ENCODE measurements at places on chromosomes 4 and X. TPM values are rescaled to one million over a fixed set of nuclear protein-coding genes. Genes with fewer than 3 reads are reported as not detected.
A peak's percentile ranks its signal among the peaks of the same experiment; 100 is the strongest.

GRCh38 chr4:123298801-123299200, 97.8 kb upstream of the SPRY1 start:
- no peaks in the 10 kb centered on the region for H3K27me3 ChIP-seq
- DNase-seq = no peak
- H3K4me3 ChIP-seq = no peak overlapping the region
- no peaks in the 10 kb centered on the region for H3K4me1 ChIP-seq
- H3K27ac ChIP-seq = no peak overlapping the region
- H3K36me3 ChIP-seq = no peaks in the 10 kb centered on the region

- no peaks in the 10 kb centered on the region for H3K36me3 ChIP-seq
- no peak for DNase-seq
- no peak overlapping the region for H3K27ac ChIP-seq
- peaks cover 2% of the 10 kb centered on the region for H3K27me3 ChIP-seq
- H3K4me1 ChIP-seq = no peaks in the 10 kb centered on the region
Measured at GRCh38 chr4:56677711-56678110, 3.4 kb downstream of the HOPX start.

DNA sequence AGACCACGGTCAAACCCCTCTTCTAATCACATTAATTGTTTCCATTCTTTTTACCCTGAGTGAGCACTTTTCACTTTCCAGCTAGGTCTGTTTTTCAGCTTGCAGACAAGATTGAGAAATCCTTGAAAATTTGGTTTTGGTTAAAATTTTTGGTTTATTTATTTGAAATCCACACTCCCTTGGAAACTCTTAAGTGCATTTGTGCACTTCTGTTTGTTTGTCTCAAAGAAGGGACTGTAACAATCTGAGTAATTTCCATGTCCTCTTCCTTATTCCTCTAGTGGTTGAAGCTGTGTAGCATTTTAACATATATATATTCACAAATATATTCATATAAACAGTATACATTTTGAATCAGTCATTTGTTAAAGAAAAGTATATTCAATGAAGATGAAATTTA, 333.3 kb downstream of the ANK2 start:
- DNase-seq = no peak
- H3K27ac ChIP-seq = no peak overlapping the region
- H3K36me3 ChIP-seq = no peaks in the 10 kb centered on the region
- no peaks in the 10 kb centered on the region for H3K27me3 ChIP-seq
- no peaks in the 10 kb centered on the region for H3K4me1 ChIP-seq

- no peak overlapping the region for H3K27ac ChIP-seq
- peak overlapping the region; percentile 2 for H3K4me3 ChIP-seq
- H3K4me1 ChIP-seq = peaks cover 3% of the 10 kb centered on the region
- no peaks in the 10 kb centered on the region for H3K36me3 ChIP-seq
Measured at GRCh38 chr4:20983763-20984575, 283.7 kb downstream of the PACRGL start.

DNA sequence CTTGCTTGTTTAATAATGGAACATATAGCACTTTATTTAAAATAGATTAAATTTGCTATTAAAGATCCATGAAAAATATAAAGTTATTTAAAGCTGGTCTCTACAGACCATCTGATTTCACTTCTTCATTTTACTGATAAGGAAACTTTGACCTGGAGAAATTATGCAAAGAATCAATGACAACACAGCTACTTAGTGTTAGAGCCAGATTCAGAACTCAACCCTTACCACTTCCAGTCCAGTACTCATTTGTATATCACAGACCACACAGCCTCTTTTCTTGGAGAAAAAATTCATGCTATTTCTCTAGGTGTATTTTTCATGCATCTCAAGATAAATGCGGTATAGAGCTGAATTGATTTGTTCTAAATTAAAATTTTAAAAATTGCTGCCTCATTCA, 34.0 kb downstream of the WDFY3 start:
- H3K4me3 ChIP-seq = no peak overlapping the region
- peaks cover 3% of the 10 kb centered on the region for H3K36me3 ChIP-seq
- H3K27ac ChIP-seq = no peak overlapping the region
- DNase-seq = no peak
- no peaks in the 10 kb centered on the region for H3K27me3 ChIP-seq

GRCh38 chr4:121226362-121226761, 62.2 kb upstream of the TNIP3 start:
- H3K4me3 ChIP-seq = no peak overlapping the region
- H3K27me3 ChIP-seq = no peaks in the 10 kb centered on the region
- H3K27ac ChIP-seq = no peak overlapping the region
- no peaks in the 10 kb centered on the region for H3K4me1 ChIP-seq

DNA sequence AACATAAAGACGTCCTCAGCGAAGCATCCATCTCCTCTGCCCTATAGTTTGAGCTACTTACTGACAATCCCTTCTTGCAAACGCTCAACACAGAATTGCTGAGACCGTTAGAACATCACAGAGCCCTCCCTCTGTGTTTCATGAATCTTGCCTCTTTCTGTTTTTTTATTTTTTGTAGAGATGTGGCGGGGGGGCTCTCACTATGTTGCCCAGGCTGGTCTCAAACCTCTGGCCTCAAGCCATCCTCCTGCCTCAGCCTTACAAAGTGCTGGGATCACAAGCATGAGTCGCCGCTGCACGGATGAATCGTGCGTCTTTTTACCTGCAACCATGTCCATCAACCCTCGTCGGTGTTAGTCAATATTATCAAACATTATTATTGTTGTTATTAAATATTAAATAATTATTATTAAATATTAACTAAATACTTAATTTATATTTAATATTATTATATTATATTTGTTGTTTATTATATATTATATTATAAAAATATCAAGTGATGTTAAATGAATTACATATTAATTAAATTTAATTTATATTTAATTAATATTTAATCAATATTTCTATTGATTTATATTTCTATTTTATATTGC, 200.7 kb downstream of the CRLF2 start:
- no peak overlapping the region for H3K4me3 ChIP-seq
- no peak for DNase-seq
- H3K27me3 ChIP-seq = no peaks in the 10 kb centered on the region
- H3K36me3 ChIP-seq = no peaks in the 10 kb centered on the region

GRCh38 chr4:65600656-65601055, 69.6 kb downstream of the EPHA5 start:
- no peak overlapping the region for H3K4me3 ChIP-seq
- H3K4me1 ChIP-seq = no peaks in the 10 kb centered on the region
- no peak overlapping the region for H3K27ac ChIP-seq

- no peaks in the 10 kb centered on the region for H3K4me1 ChIP-seq
- H3K27ac ChIP-seq = no peak overlapping the region
- no peak overlapping the region for H3K4me3 ChIP-seq
- H3K36me3 ChIP-seq = no peaks in the 10 kb centered on the region
Measured at GRCh38 chr4:23036921-23037495, 344.3 kb downstream of the GBA3 start.

DNA sequence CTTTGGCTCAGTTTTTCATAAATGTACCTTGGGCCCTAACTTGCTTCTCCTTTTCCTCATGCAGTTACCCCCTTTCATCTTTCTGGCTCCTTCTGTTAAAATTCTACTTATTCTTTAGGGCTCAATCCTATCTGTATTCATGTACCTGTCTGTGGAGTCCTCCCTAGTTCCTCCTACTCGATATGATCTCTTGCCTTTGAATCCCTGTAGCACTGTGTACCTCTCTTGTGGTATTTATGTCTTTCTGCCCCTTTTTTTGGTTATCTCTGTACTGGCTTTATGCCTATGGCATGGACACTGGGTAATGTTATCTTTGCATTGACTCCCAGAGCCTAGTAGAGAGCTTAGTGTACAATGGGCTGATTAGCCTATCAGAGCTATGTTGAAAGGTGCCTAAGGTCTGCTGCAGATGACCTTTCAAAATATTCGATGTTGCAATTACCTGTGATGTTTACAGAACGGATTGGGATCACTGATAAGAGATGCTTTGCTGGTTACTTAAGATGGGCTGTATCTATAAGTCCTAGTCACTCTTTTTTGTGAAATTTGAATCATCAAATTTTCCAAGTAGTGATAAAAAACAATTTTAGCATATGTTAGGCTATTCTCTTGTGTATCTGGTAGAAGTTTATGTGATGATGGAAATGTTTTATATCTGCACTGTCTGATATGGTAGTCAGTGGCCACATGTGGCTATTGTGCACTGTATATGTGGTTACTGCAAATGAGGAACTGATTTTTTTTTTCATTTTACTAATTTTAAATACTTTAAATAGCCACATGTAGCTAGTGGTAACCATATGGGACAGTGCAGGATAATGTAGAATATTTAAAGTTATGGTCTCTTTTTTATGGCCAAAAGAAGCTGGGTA, 33.5 kb downstream of the TMEM164 start:
- H3K4me1 ChIP-seq = no peaks in the 10 kb centered on the region
- no peak overlapping the region for H3K4me3 ChIP-seq
- H3K27ac ChIP-seq = no peak overlapping the region
- no peak for DNase-seq
- H3K27me3 ChIP-seq = no peaks in the 10 kb centered on the region

GRCh38 chrX:55546956-55547355, 57.3 kb upstream of the USP51 start:
- H3K27me3 ChIP-seq = no peaks in the 10 kb centered on the region
- H3K4me3 ChIP-seq = no peak overlapping the region
- DNase-seq = no peak

GRCh38 chrX:136205882-136206380, 45.3 kb downstream of the MAP7D3 start:
- H3K27me3 ChIP-seq = no peaks in the 10 kb centered on the region
- no peak overlapping the region for H3K27ac ChIP-seq
- H3K4me1 ChIP-seq = no peaks in the 10 kb centered on the region
- H3K4me3 ChIP-seq = no peak overlapping the region
- H3K36me3 ChIP-seq = no peaks in the 10 kb centered on the region
- DNase-seq = no peak

DNA sequence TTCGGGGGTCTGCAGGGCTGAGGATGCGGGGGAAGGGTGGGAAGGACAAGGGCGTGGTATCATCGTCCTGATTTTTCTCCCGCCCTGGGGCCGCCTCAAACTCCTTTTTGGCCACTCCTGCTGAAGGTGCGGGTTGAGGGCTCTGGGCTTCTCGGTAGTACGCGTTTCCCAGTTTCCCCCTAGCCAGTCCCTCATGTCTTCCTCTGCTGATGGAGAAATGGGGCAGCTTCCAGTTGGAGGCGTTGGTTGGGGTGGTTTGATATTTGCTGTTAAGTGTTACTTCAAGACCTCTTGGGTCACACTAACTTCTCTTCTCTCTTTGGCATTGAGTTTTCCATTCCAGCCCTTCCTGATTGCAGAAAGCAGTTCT, 482 bp downstream of the GSTCD start:
- H3K36me3 ChIP-seq = no peaks in the 10 kb centered on the region
- peak overlapping the region; percentile 97 for H3K4me3 ChIP-seq
- H3K27ac ChIP-seq = peak overlapping the region; percentile 89
- DNase-seq = peak; percentile 42
- no peaks in the 10 kb centered on the region for H3K27me3 ChIP-seq

- no peaks in the 10 kb centered on the region for H3K27me3 ChIP-seq
- no peaks in the 10 kb centered on the region for H3K36me3 ChIP-seq
- no peaks in the 10 kb centered on the region for H3K4me1 ChIP-seq
- no peak for DNase-seq
- H3K4me3 ChIP-seq = no peak overlapping the region
- no peak overlapping the region for H3K27ac ChIP-seq
Measured at GRCh38 chr4:30763321-30763727, 43.2 kb downstream of the PCDH7 start.

- H3K27ac ChIP-seq = no peak overlapping the region
- no peak overlapping the region for H3K4me3 ChIP-seq
- no peaks in the 10 kb centered on the region for H3K36me3 ChIP-seq
- DNase-seq = no peak
Measured at GRCh38 chrX:41952102-41952501, 28.7 kb upstream of the CASK start.

GRCh38 chr4:64326507-64326906, 82.7 kb downstream of the TECRL start:
- H3K27me3 ChIP-seq = no peaks in the 10 kb centered on the region
- no peaks in the 10 kb centered on the region for H3K36me3 ChIP-seq
- H3K4me1 ChIP-seq = no peaks in the 10 kb centered on the region
- no peak overlapping the region for H3K4me3 ChIP-seq

DNA sequence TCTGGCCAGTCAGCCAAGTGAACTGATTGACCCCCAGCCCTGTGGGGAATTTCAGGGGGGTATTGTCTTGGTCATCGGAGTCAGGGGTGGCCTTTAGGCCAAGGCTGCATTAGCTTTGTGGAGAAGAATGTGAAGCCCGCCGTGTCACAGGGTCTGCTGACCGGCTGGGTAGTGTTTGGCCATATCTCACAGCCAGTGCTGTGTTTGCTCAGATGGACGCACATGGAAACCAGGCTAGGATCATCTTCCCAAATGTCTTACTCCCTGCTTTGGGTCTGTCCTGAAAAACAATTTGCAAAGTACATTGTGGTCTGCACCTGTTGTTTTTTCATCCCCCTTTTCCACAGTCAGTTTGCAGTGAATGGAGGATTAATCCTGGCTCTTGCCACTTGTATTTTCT, 13.0 kb downstream of the TMEM164 start:
- H3K36me3 ChIP-seq = no peaks in the 10 kb centered on the region
- H3K27me3 ChIP-seq = no peaks in the 10 kb centered on the region
- H3K27ac ChIP-seq = no peak overlapping the region
- H3K4me1 ChIP-seq = no peaks in the 10 kb centered on the region
- no peak for DNase-seq

- DNase-seq = no peak
- H3K36me3 ChIP-seq = no peaks in the 10 kb centered on the region
- no peaks in the 10 kb centered on the region for H3K27me3 ChIP-seq
- no peaks in the 10 kb centered on the region for H3K4me1 ChIP-seq
- no peak overlapping the region for H3K27ac ChIP-seq
Measured at GRCh38 chrX:18461431-18461830, 36.0 kb downstream of the CDKL5 start.

GRCh38 chr4:94588896-94589693, 137.4 kb downstream of the PDLIM5 start:
- H3K27ac ChIP-seq = no peak overlapping the region
- H3K4me1 ChIP-seq = no peaks in the 10 kb centered on the region
- H3K4me3 ChIP-seq = no peak overlapping the region
- no peak for DNase-seq

DNA sequence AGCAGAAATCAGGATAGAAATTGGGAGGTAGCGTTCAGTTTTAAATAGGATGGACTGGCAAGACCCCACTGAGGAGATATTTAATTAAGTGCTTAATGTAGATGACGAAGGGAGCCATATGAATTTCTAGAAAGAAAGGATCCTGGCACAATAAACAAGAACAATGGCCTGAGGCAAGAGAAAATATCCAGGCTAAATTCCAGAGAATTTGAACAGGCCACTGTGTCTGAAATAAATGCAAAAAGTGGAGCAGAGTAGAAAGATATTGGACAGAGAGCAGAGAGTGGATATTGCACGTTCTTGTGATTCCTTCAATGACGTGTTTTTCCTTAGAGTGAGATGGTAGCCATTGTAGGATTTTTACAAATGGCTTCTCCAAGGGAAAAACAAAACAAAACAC, 1504.8 kb downstream of the C4orf33 start:
- H3K36me3 ChIP-seq = no peaks in the 10 kb centered on the region
- H3K27ac ChIP-seq = no peak overlapping the region
- H3K27me3 ChIP-seq = no peaks in the 10 kb centered on the region
- DNase-seq = no peak
- H3K4me3 ChIP-seq = no peak overlapping the region
- no peaks in the 10 kb centered on the region for H3K4me1 ChIP-seq

NXF2B gene
- not detected for total RNA-seq

HMX1 gene
- not detected for total RNA-seq

TRPC3 gene
- total RNA-seq = 0.15 TPM

MEPE gene
- not detected for total RNA-seq

SSX4 gene
- not detected for total RNA-seq

MMRN1 gene
- 6.7 TPM for total RNA-seq

LAGE3 gene
- 35.3 TPM for total RNA-seq

RPS6KA6 gene
- 11.9 TPM for total RNA-seq

TBL1X gene
- 18.9 TPM for total RNA-seq

VSIG1 gene
- total RNA-seq = 0.62 TPM

All from colonic mucosa (tissue), 4 donors.